ENCODE measurements at places on chromosomes 2 and 18. TPM values are rescaled to one million over a fixed set of nuclear protein-coding genes. Genes with fewer than 3 reads are reported as not detected.

DNA sequence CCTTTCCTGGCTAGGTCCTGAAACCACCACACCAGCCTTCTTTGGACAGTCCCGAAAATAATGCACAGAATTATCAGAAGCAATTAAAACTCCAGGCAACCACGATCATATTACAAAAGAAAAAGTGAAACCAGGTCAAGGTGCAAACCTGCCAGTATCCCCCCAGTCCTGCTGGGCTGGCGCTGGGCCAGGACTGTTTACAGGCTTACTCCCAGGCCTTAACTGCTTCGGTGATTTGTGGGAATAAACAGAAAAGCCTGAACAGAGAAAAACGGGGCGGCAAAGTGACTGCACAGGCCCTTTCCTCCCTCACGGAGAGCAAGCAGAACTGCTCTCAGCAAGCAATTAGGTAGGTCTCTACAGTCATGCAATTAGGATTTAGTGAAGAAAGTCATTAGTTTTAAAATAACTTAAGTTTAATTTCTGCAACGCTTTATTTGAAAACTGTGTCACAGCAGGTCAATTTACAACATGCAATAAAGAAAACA is 1.3 kb downstream of the HDAC4 start:
- DNase-seq = peak; percentile 38
- H3K4me3 ChIP-seq = peak overlapping the region; percentile 92
- H3K36me3 ChIP-seq = peaks cover 5% of the 10 kb centered on the region
- no peaks in the 10 kb centered on the region for H3K27me3 ChIP-seq
- peaks cover 55% of the 10 kb centered on the region for H3K4me1 ChIP-seq

DNA sequence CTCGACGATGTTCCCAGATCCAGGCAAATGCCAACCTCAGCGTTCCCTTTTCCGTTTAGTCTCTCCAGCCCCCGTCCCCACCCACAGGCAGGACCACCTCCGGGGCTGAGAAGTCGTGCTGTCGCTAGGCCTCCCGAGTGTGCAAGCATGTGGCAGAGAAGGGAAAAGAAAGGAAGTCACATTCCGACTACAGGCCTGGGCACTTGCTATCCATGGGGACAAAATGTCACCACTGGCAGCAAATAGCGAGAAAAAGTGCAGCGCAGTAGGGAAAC is 420 bp downstream of the PIGN start:
- H3K27ac ChIP-seq = peak overlapping the region; percentile 97
- peak overlapping the region; percentile 99 for H3K4me3 ChIP-seq
- DNase-seq = no peak
- H3K36me3 ChIP-seq = peaks cover 9% of the 10 kb centered on the region
- H3K27me3 ChIP-seq = no peaks in the 10 kb centered on the region
- peaks cover 57% of the 10 kb centered on the region for H3K4me1 ChIP-seq

GRCh38 chr2:26628561-26629345 is 12.4 kb downstream of the CIB4 start:
- no peak overlapping the region for H3K27ac ChIP-seq
- peaks cover 5% of the 10 kb centered on the region for H3K27me3 ChIP-seq
- H3K4me1 ChIP-seq = no peaks in the 10 kb centered on the region
- DNase-seq = no peak

DNA sequence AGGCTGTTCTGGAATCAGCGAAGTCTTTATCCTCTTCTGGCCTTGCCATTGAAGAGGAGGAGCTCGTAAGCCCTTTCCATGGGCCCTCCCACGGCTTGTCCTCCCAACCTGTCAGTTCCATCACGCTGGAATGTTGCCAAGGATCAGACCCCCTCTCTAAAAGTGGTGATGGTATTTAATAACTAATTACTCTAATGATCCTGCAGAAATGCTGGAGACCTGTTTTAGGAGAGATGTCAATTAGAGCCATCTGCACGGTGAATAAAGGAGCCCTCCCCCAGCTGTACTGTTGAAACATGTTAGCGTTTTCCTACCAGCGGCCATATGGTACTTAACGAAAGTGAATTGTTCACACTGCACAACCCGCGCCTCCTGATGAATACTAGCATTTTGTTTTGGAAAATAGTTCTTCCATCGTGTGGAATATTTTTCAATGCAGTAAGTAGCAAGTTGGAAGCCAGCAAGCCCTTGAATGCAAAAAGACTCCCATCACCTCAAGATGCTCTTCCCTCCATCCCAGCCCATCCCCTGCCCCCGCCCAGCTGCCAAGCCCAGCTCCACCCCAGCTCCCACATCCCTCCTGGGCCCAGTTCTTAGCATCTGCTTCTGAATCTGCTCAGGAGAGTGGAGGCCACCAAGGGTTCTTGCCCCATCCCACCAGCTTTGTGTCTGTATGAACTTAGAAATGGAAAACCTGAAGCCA is 145.4 kb downstream of the KLHL29 start:
- no peak for DNase-seq
- no peaks in the 10 kb centered on the region for H3K27me3 ChIP-seq
- no peaks in the 10 kb centered on the region for H3K36me3 ChIP-seq
- H3K4me3 ChIP-seq = no peak overlapping the region
- no peak overlapping the region for H3K27ac ChIP-seq
- H3K4me1 ChIP-seq = peaks cover 49% of the 10 kb centered on the region

GRCh38 chr2:20467789-20468548 is 21.1 kb downstream of the RHOB start:
- no peak overlapping the region for H3K27ac ChIP-seq
- H3K4me1 ChIP-seq = no peaks in the 10 kb centered on the region
- DNase-seq = no peak
- no peak overlapping the region for H3K4me3 ChIP-seq
- H3K36me3 ChIP-seq = no peaks in the 10 kb centered on the region
- H3K27me3 ChIP-seq = peaks cover under 1% of the 10 kb centered on the region

- no peak overlapping the region for H3K4me3 ChIP-seq
- no peaks in the 10 kb centered on the region for H3K4me1 ChIP-seq
- no peaks in the 10 kb centered on the region for H3K27me3 ChIP-seq
- H3K36me3 ChIP-seq = peaks cover 7% of the 10 kb centered on the region
- DNase-seq = no peak
These were observed 200.8 kb upstream of the SIX3 start for GRCh38 chr2:44740678-44741077.

GRCh38 chr2:131037398-131038257 is 55.6 kb downstream of the FAM168B start:
- no peak overlapping the region for H3K27ac ChIP-seq
- H3K27me3 ChIP-seq = peaks cover 12% of the 10 kb centered on the region
- peaks cover 31% of the 10 kb centered on the region for H3K4me1 ChIP-seq
- DNase-seq = no peak
- H3K36me3 ChIP-seq = no peaks in the 10 kb centered on the region
- H3K4me3 ChIP-seq = no peak overlapping the region

GRCh38 chr18:76388891-76389423 is 106.1 kb downstream of the ZNF516 start:
- no peaks in the 10 kb centered on the region for H3K36me3 ChIP-seq
- H3K4me1 ChIP-seq = peaks cover 33% of the 10 kb centered on the region
- no peak overlapping the region for H3K27ac ChIP-seq
- DNase-seq = no peak
- H3K27me3 ChIP-seq = no peaks in the 10 kb centered on the region
- no peak overlapping the region for H3K4me3 ChIP-seq

- no peak overlapping the region for H3K27ac ChIP-seq
- no peaks in the 10 kb centered on the region for H3K27me3 ChIP-seq
- no peak for DNase-seq
- no peaks in the 10 kb centered on the region for H3K4me1 ChIP-seq
These were observed 55.9 kb upstream of the MAP3K20 start for GRCh38 chr2:173019755-173020154.

DNA sequence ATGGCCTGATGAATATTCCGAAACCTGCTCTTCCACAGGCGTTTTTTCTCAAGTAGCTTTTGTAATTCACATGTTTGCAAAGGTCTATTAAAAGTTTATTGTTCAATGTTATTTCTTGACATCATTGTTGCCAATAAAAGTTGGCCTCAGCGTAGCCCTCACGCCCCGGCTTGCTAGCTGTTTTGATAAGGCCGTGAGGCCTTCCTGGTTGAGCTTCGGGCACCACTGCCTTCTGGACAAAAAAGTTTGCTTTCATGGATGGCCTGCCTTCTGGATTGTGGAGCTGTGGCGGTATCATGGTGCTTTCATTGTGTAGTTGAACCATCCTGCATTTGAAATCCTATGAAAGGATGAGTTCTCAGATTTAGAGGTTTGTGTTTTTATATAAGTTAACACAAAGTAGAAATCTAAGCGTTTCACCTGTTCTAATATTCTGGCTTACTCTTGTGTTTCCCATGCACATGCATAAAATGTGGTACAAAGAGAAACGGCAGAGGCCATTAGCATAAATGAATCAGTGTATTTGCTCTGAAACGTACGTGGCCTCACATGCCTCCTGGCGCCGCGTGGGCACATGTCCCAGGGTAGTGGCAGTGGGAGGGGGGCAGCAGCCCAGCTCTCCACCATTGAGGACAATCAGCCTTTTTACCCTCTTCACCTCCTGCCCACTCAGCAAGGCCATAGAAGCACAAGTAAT is 134.5 kb downstream of the NCK2 start:
- H3K27me3 ChIP-seq = no peaks in the 10 kb centered on the region
- H3K4me1 ChIP-seq = peaks cover 81% of the 10 kb centered on the region
- H3K4me3 ChIP-seq = peak overlapping the region; percentile 34
- DNase-seq = no peak

GRCh38 chr2:190343536-190344275 is at the start of gene INPP1:
INPP1 (plus strand) TSS chr2:190343589; CDS start chr2:190360103, 16,514 bp downstream.
- H3K4me1 ChIP-seq = peaks cover 23% of the 10 kb centered on the region
- no peaks in the 10 kb centered on the region for H3K27me3 ChIP-seq
- H3K27ac ChIP-seq = peak within 1 kb of the TSS; percentile 87
- peaks cover 4% of the 10 kb centered on the region for H3K36me3 ChIP-seq

DNA sequence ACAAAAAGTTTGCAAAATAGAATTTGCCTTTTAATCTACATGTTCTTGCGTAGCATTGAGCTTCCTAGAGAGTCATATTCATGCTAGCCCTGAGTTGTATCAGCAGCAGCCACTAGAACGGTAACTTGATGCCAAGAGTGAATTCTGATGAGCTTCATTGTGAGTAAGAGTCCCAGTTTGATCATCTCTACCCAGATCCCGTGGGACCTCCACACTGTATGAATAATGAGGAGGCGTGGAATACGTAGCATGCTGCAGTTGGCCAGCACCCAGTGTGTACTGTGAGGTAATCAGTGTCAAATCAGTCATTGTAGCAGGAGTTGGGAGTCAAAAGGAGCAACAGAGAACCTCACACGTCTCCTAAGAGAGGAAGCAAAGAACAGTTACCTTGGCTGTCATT is 197.9 kb downstream of the NEDD4L start:
- no peaks in the 10 kb centered on the region for H3K36me3 ChIP-seq
- no peaks in the 10 kb centered on the region for H3K27me3 ChIP-seq
- no peaks in the 10 kb centered on the region for H3K4me1 ChIP-seq
- no peak overlapping the region for H3K27ac ChIP-seq
- H3K4me3 ChIP-seq = no peak overlapping the region
- no peak for DNase-seq

DNA sequence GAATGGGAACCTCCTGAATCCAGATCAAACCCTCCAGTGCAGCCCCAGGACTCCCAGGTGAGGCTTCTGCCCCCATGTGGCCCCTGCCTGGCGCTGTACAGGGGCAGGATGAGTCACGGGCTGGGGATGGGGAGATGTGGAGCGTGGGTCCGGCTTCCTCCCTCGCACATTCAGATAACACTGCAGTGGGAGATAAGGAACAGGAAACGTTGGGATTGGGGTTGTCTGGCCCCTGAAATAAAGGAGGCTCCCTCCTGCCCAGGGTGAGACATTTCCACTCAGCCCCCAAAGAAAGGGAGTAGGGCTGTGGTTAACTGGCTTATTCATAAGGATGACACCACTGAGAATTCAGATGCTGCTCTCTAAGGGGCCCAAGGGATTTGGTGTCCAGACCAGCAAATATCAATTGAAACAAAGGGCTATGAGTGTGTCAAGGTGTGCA is 30.7 kb downstream of the IGFBP5 start:
- DNase-seq = no peak
- no peaks in the 10 kb centered on the region for H3K4me1 ChIP-seq
- H3K27ac ChIP-seq = no peak overlapping the region
- H3K27me3 ChIP-seq = peaks cover 7% of the 10 kb centered on the region

- H3K4me1 ChIP-seq = peaks cover 45% of the 10 kb centered on the region
- peaks cover 8% of the 10 kb centered on the region for H3K36me3 ChIP-seq
- H3K27me3 ChIP-seq = no peaks in the 10 kb centered on the region
- H3K4me3 ChIP-seq = peak within 1 kb of the TSS; percentile 44
- H3K27ac ChIP-seq = peak within 1 kb of the TSS; percentile 81
These were observed at the start of gene ASTL for GRCh38 chr2:96138179-96139145. ASTL (minus strand) TSS chr2:96138502; CDS start chr2:96138436, 66 bp downstream.

GRCh38 chr2:62895632-62896009 is 155.0 kb upstream of the OTX1 start:
- H3K36me3 ChIP-seq = no peaks in the 10 kb centered on the region
- H3K4me3 ChIP-seq = no peak overlapping the region
- no peaks in the 10 kb centered on the region for H3K4me1 ChIP-seq
- no peak for DNase-seq
- no peaks in the 10 kb centered on the region for H3K27me3 ChIP-seq

DNA sequence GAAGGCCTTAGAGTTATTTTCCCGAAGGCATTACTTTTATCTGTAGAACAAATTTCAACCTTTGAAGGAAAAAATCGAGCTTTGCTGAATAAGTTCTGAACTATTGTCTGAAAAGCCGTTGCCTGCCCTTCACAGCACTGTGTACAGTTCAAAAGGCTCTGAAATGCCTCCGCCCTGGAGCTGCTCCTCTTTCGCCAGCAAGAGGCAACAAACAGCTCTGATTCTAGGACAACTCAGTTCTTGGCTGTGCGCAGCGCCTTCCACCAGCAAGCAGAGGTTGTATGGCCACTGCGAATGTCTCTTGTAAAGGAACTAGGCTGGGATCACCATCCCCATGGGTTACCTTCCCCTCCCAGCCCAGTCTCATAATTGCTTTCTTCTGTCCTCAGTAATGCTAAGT is 308.5 kb downstream of the GBX2 start:
- no peaks in the 10 kb centered on the region for H3K4me1 ChIP-seq
- H3K4me3 ChIP-seq = no peak overlapping the region
- no peak for DNase-seq
- H3K36me3 ChIP-seq = no peaks in the 10 kb centered on the region
- no peak overlapping the region for H3K27ac ChIP-seq

- no peaks in the 10 kb centered on the region for H3K36me3 ChIP-seq
- no peak for DNase-seq
- H3K27me3 ChIP-seq = peaks cover 8% of the 10 kb centered on the region
- no peak overlapping the region for H3K27ac ChIP-seq
- peaks cover 7% of the 10 kb centered on the region for H3K4me1 ChIP-seq
These were observed 78.8 kb downstream of the TGOLN2 start for GRCh38 chr2:85248773-85249509.

SCN2A gene
- total RNA-seq = 0.12 TPM

CD207 gene
- not detected for total RNA-seq

PLGLB2 gene
- 1.9 TPM for total RNA-seq

MATN3 gene
- not detected for total RNA-seq

PLCL1 gene
- total RNA-seq = 2.8 TPM

SCN1A gene
- not detected for total RNA-seq

KIAA2012 gene
- not detected for total RNA-seq

CHRNG gene
- not detected for total RNA-seq

MOCOS gene
- total RNA-seq = 1.2 TPM

CIB4 gene
- total RNA-seq = not detected

RNU2-63P gene
- total RNA-seq = 22.2 TPM
